ENCODE measurements at places on chromosomes 2 and 18.

DNA sequence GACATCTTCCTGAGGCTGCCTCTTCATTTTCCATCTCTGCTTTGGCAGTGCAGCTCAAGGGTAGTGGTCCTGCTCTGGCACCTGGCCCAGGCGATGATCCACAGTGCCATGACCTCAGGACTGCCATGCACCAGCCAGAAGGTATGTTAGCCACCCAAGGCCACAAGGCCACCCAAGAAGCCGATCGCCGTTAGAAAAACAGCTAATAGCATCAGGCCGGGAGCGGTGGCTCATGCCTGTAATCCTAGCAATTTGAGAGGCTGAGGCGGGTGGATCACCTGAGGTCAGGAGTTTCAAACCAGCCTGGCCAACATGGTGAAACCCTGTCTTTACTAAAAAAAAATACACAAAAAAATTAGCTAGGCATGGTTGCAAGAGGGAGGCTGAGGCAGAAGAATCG is 28.4 kb upstream of the UGGT1 start:
- no peak for DNase-seq

GRCh38 chr2:196719110-196719872 is 79.8 kb downstream of the CCDC150 start:
- DNase-seq = no peak

DNA sequence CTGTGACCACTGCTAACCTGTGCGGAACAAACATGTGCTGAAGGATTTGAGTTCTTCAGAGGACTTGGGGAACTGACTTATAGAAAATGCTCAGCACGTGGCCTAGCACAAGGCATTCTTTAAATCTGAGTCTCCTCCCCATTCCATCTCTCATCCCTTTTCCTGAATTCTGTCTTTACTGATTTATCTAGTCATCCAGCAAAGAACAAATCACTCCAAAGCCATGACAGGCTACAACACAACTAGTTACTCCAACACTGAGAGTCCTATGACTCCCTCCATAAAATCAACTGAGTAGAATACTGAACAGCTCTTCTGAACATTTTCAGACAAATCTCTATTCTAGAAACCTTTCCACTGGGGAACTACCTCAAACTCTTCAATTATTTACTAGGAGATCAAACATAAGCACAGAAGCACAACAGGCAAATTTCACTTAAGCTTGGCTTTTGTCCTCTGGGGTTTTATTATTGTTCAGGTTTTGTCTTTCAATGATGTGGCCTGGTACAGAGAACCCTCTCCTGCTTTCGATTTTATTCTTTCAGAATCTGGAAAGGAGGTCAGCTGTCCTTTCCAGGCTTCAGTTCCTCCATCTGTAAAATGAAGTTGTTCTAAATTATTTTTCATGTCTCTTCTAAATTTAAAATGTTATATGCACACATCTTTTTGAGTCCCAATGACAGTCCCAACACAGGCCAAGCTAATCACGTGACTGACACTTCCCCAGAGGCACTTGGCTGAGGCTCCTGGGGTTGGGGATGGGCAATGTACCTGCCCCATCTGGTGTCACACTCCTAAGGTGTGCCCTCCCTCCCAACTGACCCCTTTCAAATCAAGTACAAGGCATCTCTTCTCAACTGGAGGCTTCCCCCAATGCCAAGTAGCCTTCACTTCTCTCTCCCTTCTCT is 31.8 kb downstream of the RNU4ATAC start:
- DNase-seq = no peak

DNA sequence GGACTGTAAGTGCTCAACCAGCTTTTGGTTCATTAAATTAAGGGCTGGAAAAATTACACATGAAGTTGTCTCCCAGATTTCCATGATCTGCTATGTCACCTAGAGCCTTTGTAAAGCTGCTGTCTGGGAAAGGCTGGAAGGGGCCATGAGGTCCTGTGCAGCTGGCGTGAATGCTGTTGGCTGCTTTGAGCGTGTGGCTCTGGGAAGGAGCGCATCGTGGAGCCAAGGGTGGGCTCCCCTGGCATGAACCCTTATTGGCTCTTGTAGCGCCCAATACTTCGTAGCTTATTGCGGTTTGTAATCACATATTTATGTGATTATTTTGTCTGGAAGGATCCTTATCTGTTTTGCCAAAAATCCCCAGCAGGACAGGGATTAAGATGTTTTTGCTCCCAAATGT is 70.5 kb upstream of the LMAN1 start:
- no peak for DNase-seq

GRCh38 chr2:141899740-141900139 is 231.1 kb downstream of the LRP1B start:
- no peak for DNase-seq

DNA sequence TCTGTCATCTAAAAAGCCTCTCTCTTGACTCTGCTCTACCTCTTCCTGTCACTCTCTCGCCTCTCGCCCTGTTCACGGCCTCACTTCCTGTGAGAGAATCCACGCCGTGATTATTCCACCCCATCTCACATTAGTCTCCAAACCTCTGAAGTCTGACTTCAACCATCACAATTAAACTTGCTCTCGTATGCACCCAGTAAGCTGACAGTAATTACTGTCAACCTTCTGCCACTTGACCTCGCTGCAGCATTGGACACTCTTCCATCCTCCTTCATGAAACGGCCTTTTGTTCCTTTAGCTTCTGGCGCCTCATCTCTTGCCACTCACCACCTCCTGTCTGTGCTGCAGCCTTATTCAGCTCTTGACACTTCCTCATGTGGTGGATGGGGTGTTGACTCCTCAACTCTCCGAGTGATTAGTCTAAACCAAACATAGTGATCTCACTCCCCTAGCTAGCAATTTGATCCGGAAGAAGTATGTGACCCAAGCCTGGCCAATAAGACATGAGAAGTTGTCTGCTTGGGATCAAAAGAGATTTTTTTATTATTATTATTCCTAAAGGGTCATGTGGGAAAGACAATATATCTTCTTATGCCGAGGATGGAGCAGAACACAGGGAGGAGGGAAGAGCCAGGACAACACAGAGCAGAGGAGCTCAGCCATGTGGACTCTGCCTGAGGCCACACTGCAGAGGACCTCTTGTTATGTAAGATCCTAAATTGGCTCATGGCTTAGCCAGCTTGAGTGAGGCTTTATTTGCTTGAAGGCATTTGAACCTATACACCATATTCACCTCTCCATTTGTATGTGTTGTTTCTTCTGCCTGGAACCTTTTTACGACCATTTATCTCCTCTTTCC is 38.4 kb upstream of the MYO1B start:
- DNase-seq = no peak

DNA sequence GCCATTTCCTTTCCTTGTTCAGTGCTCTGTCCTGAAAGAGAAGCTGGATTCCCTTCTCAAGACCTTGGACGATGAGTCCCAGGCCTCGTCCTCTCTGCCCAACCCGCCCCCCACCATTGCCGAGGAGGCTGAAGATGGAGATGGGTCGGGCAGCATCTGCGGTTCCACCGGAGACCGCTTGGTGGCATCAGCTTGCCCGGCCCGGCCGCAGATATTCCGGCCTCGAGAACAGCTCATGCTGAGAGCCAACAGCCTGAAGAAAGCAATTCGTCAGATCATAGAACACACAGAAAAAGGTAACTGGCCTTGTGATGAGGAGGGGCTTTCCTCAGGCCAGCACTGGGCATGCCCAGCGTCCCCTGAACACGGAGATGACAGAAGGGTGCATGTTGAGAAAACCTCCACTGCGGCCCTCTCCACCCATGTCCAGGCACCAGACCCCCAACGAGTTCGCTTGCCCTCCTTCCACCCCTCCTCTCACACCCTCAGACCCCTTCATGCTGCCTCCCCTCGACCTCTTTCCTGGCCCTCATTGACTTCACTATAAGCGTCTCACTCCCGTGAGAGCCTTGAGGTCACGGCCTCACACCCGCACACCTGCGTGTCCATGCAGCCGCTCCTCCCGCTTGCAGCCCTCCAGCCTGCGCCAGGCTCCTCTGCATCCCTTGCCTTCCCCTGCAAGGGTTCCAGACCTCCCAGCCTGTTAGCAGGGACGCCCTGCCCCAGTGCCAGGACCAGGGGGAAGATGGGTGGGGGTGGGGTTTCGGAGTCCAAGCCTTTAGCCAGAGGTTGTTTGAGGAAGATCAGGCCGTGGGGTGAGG is 95.0 kb downstream of the DGKD start:
- DNase-seq = no peak

- no peak for DNase-seq
Observed at GRCh38 chr18:46060359-46060841, 11.7 kb downstream of the PSTPIP2 start.

- DNase-seq = no peak
Observed at GRCh38 chr2:68216454-68217310, 35.6 kb downstream of the PPP3R1 start.

GRCh38 chr18:32167980-32168730 is 21.7 kb upstream of the MEP1B start:
- no peak for DNase-seq

GRCh38 chr2:102420290-102420689 is 2.7 kb upstream of the IL18RAP start:
- no peak for DNase-seq

DNA sequence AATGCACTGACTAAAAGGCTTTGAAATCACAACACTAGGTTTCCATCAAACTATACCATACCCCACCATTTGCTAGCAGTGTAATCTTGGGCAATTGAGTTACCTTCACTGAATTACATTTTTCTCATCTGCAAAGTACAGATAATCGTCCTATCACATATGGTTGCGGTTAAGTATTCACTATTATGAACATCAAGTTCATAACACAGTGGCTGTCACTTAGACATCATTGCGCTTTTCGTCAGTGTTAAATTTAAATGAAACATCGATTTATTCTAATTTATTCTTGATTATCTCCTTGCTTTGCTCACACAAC is 505.9 kb downstream of the CPS1 start:
- DNase-seq = no peak

GRCh38 chr2:16316456-16317210 is 349.0 kb downstream of the CYRIA start:
- DNase-seq = no peak

GRCh38 chr2:8998418-8999101 is 4.9 kb downstream of the MBOAT2 start:
- no peak for DNase-seq

DNA sequence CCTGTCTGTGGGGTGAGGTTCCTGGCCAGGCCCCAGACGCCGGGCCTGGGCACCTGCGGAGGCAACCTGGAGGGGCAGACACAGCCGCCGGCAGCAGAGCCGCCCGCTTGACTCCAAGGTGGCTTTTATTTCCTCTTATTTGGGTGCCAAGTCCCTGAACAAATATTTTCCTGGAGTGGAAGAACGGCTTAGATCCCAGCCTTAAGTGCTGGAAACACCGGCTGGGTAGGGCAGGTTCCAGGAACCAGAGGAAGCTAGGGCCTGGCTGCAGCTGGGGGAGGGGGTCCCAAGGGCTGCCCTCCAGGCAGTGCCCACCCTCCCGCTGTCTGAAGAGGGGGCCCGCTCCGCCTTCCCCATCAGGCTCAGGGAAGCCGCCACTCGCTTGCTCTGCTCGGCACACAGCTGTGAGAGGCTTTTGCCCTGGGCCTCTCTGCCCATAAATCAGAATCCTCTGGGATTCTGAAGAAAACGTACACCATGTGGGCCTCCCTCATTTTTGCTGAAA is 28.2 kb downstream of the SDC1 start:
- no peak for DNase-seq

- DNase-seq = no peak
Observed at GRCh38 chr18:50749945-50750344, 69.9 kb downstream of the MRO start.

DNA sequence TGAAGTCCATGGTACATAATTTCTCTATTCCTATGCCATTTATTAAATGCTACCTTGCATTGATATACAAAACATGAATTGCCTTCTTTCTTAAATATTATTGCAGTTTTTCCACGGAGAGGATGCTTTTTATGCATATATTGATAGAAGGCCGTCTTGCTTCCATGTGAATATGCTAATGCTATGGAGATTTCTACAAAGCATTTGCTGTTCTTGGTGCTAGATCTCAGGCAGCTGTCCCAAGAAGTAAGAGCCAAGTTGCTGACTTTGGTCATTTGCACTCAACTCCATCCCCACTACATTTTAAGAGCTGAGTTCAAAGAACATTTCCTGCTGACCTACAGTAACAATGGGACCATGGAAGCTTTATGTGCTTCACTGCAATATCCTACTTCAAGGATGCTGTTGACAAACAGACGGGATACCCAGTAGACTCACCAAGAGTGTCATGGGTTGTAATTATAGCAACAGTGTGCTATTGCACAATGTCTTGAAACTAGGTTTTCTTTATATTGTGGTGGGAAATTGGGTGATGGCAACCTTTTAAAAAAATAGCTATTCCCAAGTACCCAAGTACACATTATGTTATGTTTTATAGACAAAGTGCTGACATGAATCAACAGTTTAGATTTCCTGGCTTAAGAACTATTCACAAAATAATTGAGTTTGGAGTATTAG is 1172.4 kb upstream of the PIK3C3 start:
- no peak for DNase-seq

DNA sequence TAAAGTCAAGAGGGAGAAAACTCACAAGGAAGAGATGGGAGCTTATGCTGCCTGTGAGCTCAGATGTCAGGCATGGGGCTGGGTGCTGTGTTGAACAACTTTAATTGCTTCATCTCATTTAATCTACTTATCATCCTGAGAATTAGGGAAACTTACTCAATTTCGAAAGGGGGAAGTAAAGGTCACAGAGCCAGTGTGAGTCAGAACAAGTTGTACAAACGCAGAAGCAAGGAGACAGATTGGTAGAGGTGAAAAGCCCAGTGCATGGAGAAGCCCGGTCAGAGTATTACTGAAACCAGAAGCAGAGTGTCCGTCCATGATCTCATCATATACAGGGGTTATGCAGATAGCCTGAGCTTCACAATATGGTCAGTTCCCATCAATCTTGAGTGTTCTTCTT is 281.1 kb upstream of the POU3F3 start:
- no peak for DNase-seq

GRCh38 chr18:12306752-12307700 is 1.0 kb upstream of the TUBB6 start:
- DNase-seq = no peak

GRCh38 chr18:46609048-46609447 is 48.0 kb downstream of the LOXHD1 start:
- DNase-seq = no peak

DNA sequence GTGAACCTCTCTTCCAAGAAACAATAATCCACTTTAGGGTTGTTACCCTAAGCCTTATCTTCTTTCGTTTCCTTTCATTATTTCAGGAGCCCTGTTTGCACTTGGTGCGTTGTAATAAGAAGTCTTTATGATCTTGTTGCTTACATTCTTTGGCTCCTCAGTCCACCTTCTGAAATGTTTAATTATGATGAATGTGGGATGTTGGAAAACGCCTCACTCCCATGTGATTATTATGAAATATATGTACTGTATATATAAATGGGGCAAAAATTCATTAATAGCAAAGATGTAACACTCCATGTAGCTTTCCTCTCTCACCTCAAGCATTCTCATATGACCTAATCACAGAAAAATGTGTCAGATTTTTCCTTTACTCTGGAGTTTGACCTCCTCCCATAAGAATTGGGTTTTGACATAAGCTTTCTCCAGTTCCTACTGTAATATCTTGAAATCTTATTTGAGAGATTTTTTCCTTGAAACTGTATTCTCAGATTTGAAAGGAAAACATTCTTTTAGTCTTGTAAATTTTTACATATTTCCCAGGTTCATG is 397.2 kb upstream of the FANCL start:
- DNase-seq = no peak
